ENCODE measurements at places on chromosomes 2 and 18.

DNA sequence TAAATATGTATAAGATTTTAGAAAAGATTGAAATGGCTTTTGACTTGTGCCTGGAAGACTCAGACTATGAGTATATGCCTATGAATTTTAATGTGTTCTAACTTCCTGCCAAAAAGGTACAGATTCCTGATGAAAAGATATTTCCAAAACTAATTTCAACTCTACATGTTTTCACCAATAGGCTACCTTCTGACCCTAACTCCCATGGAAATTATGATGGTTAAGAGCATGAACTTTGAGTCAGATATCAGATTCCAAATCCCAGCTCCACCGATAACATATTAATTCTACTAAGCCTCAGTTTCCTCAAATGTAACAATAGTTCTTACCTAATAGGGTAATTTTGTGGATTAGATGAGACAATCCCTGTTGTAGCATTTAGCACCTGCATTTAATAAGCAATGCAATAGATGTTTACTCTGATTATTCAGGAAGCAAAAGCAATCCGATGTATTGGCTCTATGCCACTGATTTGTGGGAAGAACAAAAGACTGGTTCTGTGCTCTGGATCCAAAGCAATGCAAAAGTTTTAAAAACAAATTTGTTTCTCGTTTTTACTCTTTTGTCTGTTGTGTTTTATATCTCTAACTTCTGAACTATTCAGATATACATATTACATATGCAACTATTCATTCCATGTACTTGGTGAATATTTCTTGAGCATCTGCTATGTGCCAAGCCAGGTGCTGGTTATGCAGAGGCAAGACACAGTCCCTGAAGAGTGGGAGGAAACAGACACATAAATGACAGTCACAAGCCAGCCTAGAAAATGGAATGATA, 115.4 kb downstream of the GATA6 start:
- no peak for DNase-seq
- peak overlapping the region; percentile 65 for H3K27ac ChIP-seq
- H3K4me3 ChIP-seq = no peak overlapping the region
- no peaks in the 10 kb centered on the region for H3K27me3 ChIP-seq
- H3K4me1 ChIP-seq = peaks cover 35% of the 10 kb centered on the region
- H3K36me3 ChIP-seq = no peaks in the 10 kb centered on the region

GRCh38 chr2:195590861-195591205, 66.2 kb upstream of the SLC39A10 start:
- H3K4me3 ChIP-seq = no peak overlapping the region
- no peaks in the 10 kb centered on the region for H3K27me3 ChIP-seq
- peak; percentile 27 for DNase-seq
- H3K4me1 ChIP-seq = peaks cover 13% of the 10 kb centered on the region
- no peak overlapping the region for H3K27ac ChIP-seq

- no peaks in the 10 kb centered on the region for H3K36me3 ChIP-seq
Measured at GRCh38 chr2:213199871-213200270, 48.5 kb upstream of the IKZF2 start.

DNA sequence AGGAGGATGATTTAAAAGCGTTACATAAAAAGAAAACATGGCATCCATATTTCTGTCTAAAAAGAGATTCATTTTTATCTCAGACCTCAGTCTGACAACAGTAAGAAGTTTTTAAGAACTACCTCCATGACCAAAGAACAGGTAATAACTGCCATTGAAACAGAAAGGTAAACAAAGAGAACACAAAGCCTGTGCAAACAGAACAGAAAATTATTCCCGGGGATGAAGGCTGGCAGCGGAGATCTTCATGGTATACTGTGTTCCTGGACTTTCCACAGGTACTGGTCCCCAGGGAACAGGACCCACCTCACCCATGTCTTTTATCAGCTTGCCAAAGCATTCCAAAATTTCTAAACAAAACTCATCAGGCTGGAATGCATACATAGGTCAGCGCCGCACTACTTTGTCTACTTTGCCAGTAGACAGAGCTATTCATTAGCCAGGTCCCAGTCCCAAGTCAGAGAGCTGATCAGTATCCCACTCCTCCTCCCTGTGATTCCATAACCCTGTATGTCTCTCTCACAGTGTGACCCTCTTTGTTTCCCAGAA, 277.3 kb downstream of the MBD2 start:
- H3K4me3 ChIP-seq = no peak overlapping the region
- H3K27ac ChIP-seq = no peak overlapping the region
- H3K36me3 ChIP-seq = no peaks in the 10 kb centered on the region
- H3K27me3 ChIP-seq = no peaks in the 10 kb centered on the region
- no peaks in the 10 kb centered on the region for H3K4me1 ChIP-seq

DNA sequence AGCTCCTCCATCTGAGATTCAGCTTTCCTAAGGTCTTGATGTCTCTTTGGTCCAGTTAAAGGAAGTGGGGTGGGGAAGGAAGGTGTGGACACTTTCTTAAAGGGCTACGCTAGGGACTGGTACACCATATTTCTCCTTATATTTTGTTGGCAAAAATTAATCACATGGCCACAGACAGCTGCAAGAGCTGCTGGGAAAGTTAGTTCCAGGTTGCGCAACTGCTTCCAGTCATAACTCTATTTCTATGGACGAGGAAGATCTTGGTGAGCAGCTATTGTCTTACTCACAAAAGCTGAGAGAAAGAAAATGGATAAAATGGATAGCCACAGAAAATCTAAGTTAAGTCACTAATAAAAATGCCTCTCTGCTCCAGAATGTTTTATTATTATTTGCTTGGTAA, 60.7 kb upstream of the PPM1B start:
- H3K4me1 ChIP-seq = peaks cover 11% of the 10 kb centered on the region
- H3K4me3 ChIP-seq = no peak overlapping the region
- H3K36me3 ChIP-seq = no peaks in the 10 kb centered on the region
- no peak overlapping the region for H3K27ac ChIP-seq

DNA sequence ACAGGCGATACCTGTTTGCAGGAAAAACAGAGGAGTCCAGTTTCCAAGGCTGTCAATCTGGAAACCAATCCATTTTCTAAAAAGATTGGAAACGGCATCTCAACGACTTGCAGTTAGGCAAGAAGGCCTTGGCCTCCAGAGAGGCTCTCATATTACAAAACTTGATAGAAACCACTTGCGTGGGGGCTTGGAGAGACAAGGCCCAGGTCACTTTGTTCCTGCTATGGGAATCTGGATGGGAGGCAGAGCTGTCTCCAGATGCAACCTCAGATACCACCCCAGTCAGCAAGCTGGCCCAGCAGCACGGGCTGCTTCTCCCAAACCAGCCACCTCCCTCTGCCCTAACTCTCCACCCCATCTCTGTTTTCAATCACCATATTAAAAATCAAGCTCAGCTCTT, 298.8 kb downstream of the TNS1 start:
- no peak for DNase-seq
- no peaks in the 10 kb centered on the region for H3K4me1 ChIP-seq
- no peaks in the 10 kb centered on the region for H3K36me3 ChIP-seq
- no peak overlapping the region for H3K4me3 ChIP-seq
- peaks cover 4% of the 10 kb centered on the region for H3K27me3 ChIP-seq

- H3K4me3 ChIP-seq = no peak overlapping the region
- no peak overlapping the region for H3K27ac ChIP-seq
- no peaks in the 10 kb centered on the region for H3K27me3 ChIP-seq
- DNase-seq = no peak
Measured at GRCh38 chr2:145431181-145431951, 911.4 kb upstream of the ZEB2 start.

- H3K36me3 ChIP-seq = no peaks in the 10 kb centered on the region
- DNase-seq = no peak
- no peaks in the 10 kb centered on the region for H3K4me1 ChIP-seq
- H3K27ac ChIP-seq = no peak overlapping the region
- peaks cover 4% of the 10 kb centered on the region for H3K27me3 ChIP-seq
Measured at GRCh38 chr2:217656316-217656715, 346.5 kb downstream of the TNS1 start.

- H3K27me3 ChIP-seq = no peaks in the 10 kb centered on the region
- no peaks in the 10 kb centered on the region for H3K4me1 ChIP-seq
- DNase-seq = no peak
- H3K36me3 ChIP-seq = no peaks in the 10 kb centered on the region
Measured at GRCh38 chr2:128581849-128582244, 263.2 kb upstream of the HS6ST1 start.

GRCh38 chr2:455913-456312, 168.0 kb upstream of the ALKAL2 start:
- no peaks in the 10 kb centered on the region for H3K27me3 ChIP-seq
- H3K4me1 ChIP-seq = no peaks in the 10 kb centered on the region
- no peak for DNase-seq
- H3K27ac ChIP-seq = no peak overlapping the region
- H3K36me3 ChIP-seq = no peaks in the 10 kb centered on the region

GRCh38 chr2:239671471-239671870, 270.7 kb upstream of the HDAC4 start:
- H3K36me3 ChIP-seq = no peaks in the 10 kb centered on the region
- no peaks in the 10 kb centered on the region for H3K27me3 ChIP-seq
- DNase-seq = no peak
- no peak overlapping the region for H3K27ac ChIP-seq
- H3K4me1 ChIP-seq = no peaks in the 10 kb centered on the region
- H3K4me3 ChIP-seq = no peak overlapping the region

GRCh38 chr2:46461709-46462171, 17.6 kb upstream of the TMEM247 start:
- peak; percentile 96 for DNase-seq
- no peaks in the 10 kb centered on the region for H3K36me3 ChIP-seq
- H3K4me3 ChIP-seq = peak overlapping the region; percentile 6

GRCh38 chr2:150624001-150624401, 136.5 kb upstream of the RND3 start:
- DNase-seq = no peak
- no peaks in the 10 kb centered on the region for H3K4me1 ChIP-seq
- H3K27ac ChIP-seq = no peak overlapping the region
- no peak overlapping the region for H3K4me3 ChIP-seq
- no peaks in the 10 kb centered on the region for H3K27me3 ChIP-seq
- no peaks in the 10 kb centered on the region for H3K36me3 ChIP-seq

DNA sequence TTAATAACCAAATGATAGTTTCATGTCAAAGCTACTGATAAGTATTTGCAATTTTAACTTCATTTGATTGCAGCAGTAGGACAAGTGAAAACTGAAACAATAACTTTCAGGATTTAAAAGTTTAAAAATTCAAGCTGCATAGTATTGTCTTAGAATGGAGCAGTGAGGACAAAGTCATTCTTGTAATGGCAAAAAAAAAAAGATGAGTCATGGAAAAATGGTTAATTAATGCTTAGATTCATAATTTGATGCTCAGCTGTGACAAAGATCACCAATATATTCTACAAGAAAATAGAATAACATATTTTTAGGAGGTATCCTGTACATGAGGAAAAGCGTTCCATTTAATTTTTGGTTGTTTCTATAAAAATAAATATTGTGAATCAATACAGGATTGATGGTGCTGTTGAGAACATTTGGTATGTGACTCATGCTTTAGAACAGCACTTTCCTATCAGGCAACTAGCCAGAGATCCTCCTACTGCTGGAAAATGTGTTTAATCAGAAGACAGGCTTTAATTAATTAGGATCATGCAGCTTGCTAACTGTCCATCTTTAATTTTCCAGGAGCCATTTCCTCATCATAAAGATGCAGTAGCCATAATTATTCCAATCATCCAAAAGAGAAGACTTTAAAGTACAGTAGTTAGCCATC, 239.0 kb upstream of the MMADHC start:
- no peak overlapping the region for H3K27ac ChIP-seq
- no peak for DNase-seq
- H3K4me1 ChIP-seq = no peaks in the 10 kb centered on the region
- no peaks in the 10 kb centered on the region for H3K36me3 ChIP-seq
- no peaks in the 10 kb centered on the region for H3K27me3 ChIP-seq

GRCh38 chr18:49017813-49018553, 67.2 kb upstream of the SMAD7 start:
- DNase-seq = no peak
- no peak overlapping the region for H3K27ac ChIP-seq
- H3K36me3 ChIP-seq = no peaks in the 10 kb centered on the region
- no peaks in the 10 kb centered on the region for H3K27me3 ChIP-seq
- no peak overlapping the region for H3K4me3 ChIP-seq

- H3K4me3 ChIP-seq = no peak overlapping the region
- no peak for DNase-seq
- no peaks in the 10 kb centered on the region for H3K27me3 ChIP-seq
Measured at GRCh38 chr18:45342166-45342565, 273.1 kb upstream of the SLC14A2 start.

GRCh38 chr18:67794521-67794920, 278.0 kb upstream of the DSEL start:
- no peaks in the 10 kb centered on the region for H3K27me3 ChIP-seq
- H3K36me3 ChIP-seq = no peaks in the 10 kb centered on the region
- no peak overlapping the region for H3K4me3 ChIP-seq
- no peak for DNase-seq

- H3K36me3 ChIP-seq = no peaks in the 10 kb centered on the region
- no peak for DNase-seq
- no peak overlapping the region for H3K4me3 ChIP-seq
- no peaks in the 10 kb centered on the region for H3K27me3 ChIP-seq
Measured at GRCh38 chr2:62264186-62264585, 68.3 kb downstream of the B3GNT2 start.

DNA sequence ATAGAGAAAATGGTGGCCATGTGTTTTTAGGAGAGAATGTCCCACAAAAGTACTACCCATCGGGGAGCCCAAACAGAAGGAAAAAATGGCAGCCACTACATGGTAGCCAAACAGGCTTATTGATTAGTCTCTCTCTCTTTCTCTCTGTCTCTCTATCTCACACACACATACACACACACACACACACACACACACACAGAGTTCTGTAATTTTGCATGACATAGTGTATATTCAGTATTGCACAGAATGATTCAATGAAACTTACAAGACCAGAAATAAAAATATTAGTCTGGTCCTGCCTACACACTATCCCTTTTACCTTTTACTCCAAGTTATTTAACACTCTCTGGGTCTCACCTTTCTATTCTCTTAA, 124.8 kb upstream of the SLC39A10 start:
- H3K36me3 ChIP-seq = no peaks in the 10 kb centered on the region
- H3K4me3 ChIP-seq = no peak overlapping the region
- peaks cover 42% of the 10 kb centered on the region for H3K4me1 ChIP-seq
- peak overlapping the region; percentile 90 for H3K27ac ChIP-seq
- H3K27me3 ChIP-seq = no peaks in the 10 kb centered on the region

GRCh38 chr2:191508738-191509137, 169.2 kb upstream of the NABP1 start:
- H3K27ac ChIP-seq = no peak overlapping the region
- no peaks in the 10 kb centered on the region for H3K36me3 ChIP-seq
- no peak overlapping the region for H3K4me3 ChIP-seq

DNA sequence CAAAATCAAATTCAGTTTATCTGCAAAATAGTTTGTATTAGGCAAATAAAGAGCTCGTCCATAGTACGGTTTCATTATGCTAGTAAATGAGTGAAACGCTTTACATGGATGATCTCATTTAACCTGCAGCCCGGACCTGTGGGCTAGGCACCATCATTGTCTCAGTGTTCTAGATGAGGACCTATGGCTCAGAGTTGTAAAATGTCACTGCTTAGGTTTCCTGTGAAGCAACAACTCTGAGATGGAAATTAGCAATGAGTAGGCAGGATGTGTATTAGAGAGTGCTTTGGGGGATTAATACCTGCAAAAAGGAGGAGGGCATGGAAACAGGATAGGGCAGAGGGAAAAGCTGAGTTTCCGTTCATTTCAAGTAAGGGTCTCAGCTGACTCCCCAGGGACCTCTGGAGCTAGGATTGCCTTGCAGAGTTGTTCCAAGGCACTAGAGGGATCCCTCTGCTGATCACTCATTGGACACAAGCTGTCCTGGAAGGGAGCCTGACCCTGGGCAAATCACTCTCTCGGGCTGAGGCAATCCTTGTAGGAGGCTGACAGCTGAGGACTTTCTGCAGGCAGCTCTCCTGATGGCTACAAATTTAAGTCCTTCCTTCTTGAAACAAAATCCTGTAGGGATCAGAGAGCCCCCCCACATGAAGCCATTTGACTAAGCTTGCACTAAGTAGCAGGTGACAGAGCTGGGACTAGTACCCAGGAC, 58.8 kb upstream of the SIX2 start:
- H3K4me3 ChIP-seq = no peak overlapping the region
- no peaks in the 10 kb centered on the region for H3K36me3 ChIP-seq
- H3K4me1 ChIP-seq = no peaks in the 10 kb centered on the region
